ENCODE measurements at places on chromosomes 2 and 18. TPM values are rescaled to one million over a fixed set of nuclear protein-coding genes. Genes with fewer than 3 reads are reported as not detected.

DNA sequence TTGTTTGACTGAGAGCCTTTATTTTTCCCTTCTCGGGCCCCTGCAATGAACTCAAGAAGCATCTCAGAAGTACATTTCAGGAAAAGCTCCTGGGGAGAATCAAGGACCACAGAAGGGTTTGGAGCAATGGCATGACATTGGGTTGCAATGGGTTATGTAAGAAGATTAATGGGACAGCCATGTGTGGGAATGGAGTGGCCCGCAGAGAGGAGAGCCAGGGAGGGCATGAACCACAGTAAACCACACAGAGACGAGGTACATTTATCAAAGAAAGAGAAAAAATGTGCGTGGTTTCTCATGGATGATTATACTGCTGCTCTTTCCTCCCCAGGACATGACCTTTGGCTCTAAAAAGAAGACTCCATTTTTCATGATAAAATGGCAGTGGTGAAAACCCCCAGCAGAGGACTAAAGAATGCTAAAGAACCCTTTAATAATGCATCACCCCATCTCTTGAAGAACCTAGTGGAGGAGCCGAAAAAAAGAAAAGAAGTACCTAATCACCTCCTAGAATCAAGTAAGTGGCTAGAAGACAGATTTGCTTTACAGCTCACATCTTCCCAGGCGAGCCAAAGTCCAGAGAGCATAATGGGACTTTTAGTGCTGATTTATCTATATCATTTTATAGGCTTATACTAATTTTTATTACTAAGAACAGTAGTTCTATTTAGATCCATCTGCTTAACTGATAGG, 1.7 kb downstream of the CFAP221 start:
- H3K27ac ChIP-seq, result no peak overlapping the region
- H3K4me3 ChIP-seq, result no peak overlapping the region
- no peak for DNase-seq
- H3K36me3 ChIP-seq, result no peaks in the 10 kb centered on the region
- no peaks in the 10 kb centered on the region for H3K27me3 ChIP-seq

DNA sequence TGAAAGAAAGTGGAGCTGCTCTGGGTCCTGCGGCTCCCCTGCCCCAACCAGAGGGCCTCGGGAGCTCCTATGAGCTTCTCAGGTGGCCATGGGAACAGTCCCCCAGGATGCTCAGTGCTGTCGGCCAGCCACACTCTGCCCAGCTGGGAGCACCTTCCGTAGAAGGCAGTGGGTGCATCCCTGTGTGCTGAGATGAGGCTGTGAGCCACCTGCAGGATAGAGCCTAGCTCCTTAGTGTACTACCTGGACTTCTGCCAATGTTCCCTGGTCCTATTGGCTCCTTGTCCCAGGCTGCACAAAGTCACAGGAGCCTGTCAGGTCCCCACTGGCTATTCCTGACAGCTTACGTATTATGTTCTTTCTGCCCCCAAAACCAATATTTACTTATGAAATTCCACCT, 16.1 kb downstream of the PRELID3A start:
- H3K4me1 ChIP-seq, result peaks cover 7% of the 10 kb centered on the region
- H3K36me3 ChIP-seq, result peaks cover 4% of the 10 kb centered on the region
- no peaks in the 10 kb centered on the region for H3K27me3 ChIP-seq
- no peak overlapping the region for H3K4me3 ChIP-seq

Gene ORC4
- 69.8 TPM for total RNA-seq

Gene SLC38A11
- total RNA-seq, result 0.59 TPM
